ENCODE measurements at places on chromosomes 4 and X. TPM values are rescaled to one million over a fixed set of nuclear protein-coding genes. Genes with fewer than 3 reads are reported as not detected.

DNA sequence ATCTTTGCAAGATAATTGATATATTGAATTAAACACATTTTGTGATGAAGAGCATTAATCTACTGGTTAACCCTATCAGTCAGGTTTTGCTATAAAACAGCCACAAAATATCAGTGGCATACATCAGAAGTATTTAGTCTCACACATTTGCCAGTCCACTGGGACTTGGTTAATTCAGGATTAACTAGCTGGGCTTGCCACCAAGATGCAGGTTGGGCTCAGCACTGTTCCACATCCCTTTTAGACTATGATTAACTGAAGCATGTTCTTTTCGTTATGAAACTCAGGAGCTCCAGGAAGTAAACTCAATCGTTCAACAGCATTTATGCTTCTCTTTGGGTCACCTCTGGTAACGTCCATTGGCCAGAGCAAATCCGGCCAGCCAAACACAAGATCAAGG lies 538.1 kb upstream of the HS3ST1 start:
- no peaks in the 10 kb centered on the region for H3K36me3 ChIP-seq
- H3K4me3 ChIP-seq = no peak overlapping the region
- no peak overlapping the region for H3K27ac ChIP-seq
- no peaks in the 10 kb centered on the region for H3K4me1 ChIP-seq
- no peaks in the 10 kb centered on the region for H3K27me3 ChIP-seq
- DNase-seq = no peak

GRCh38 chrX:63918611-63919010 lies 133.6 kb upstream of the ARHGEF9 start:
- no peaks in the 10 kb centered on the region for H3K4me1 ChIP-seq
- no peak overlapping the region for H3K27ac ChIP-seq
- no peak overlapping the region for H3K4me3 ChIP-seq
- no peak for DNase-seq

GRCh38 chr4:107987916-107988762 lies 1.6 kb upstream of the HADH start:
- no peaks in the 10 kb centered on the region for H3K27me3 ChIP-seq
- peak overlapping the region; percentile 84 for H3K27ac ChIP-seq
- peak overlapping the region; percentile 89 for H3K4me3 ChIP-seq
- peaks cover 38% of the 10 kb centered on the region for H3K4me1 ChIP-seq

- H3K36me3 ChIP-seq = no peaks in the 10 kb centered on the region
- peaks cover 28% of the 10 kb centered on the region for H3K4me1 ChIP-seq
- H3K4me3 ChIP-seq = no peak overlapping the region
Measured at GRCh38 chr4:145694929-145695328, 15.0 kb downstream of the C4orf51 start.

DNA sequence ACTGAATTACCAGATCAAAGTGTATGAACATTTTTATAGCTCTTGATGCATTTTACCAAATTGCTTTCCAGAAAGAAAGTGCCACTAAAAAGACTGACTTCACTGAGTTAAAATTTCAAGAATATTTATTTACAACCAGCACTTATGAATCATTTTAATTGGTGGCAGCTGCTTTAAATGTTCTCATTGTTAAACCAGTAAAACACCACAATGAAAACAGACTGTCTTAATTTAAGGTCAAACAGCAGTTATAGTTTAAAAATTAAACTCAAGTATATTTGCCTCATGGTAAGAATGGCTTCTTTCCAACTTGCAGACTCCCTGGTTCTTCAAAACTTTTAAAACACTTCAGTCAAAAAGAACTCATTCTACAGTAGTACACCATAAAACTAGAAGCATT lies 36.9 kb downstream of the AMMECR1 start:
- H3K4me3 ChIP-seq = no peak overlapping the region
- no peak for DNase-seq
- no peak overlapping the region for H3K27ac ChIP-seq
- no peaks in the 10 kb centered on the region for H3K4me1 ChIP-seq

DNA sequence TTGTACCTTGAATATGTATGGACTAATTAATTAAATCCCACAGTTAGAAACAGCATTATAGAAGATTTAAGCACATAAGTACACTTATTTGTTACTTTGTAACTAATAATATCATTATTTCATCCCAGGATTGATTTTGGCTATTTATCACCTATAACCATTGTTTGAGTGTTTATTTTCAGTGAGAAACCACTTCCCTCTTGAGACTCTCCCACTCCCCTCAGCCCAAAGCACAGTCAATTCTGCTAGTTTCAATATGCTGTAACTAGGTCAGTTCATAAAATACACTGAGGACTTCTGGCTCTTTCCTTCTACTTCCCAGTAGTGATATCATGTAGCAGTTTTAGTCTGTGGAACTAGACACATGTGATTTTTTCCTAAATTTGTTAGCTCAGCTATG lies 16.3 kb downstream of the OFD1 start:
- DNase-seq = no peak
- no peaks in the 10 kb centered on the region for H3K27me3 ChIP-seq
- no peaks in the 10 kb centered on the region for H3K4me1 ChIP-seq
- 0 out of 2 replicates have a peak, but pooled peaks cover 2% of the 10 kb centered on the region for H3K36me3 ChIP-seq

DNA sequence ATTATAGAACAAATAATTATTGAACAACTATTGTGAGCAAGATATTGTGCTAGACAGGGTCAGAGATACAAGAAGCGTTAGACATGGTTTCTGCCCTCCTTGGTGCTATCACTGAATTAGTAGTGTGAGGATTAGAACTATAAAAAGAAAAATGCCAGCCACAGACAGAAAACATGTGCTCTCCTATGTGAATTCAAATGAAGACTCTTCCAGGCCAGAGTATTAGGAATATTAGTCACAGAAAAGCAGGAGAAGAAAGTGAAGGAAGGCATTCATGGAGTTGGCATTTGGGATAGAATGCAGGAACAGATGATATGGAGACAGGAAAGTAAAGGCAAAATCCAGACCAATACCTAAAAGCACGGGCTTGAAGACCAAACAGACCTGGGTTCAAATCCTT lies 179.6 kb upstream of the TENM3 start:
- no peaks in the 10 kb centered on the region for H3K4me1 ChIP-seq
- H3K4me3 ChIP-seq = no peak overlapping the region
- no peak for DNase-seq
- H3K27me3 ChIP-seq = no peaks in the 10 kb centered on the region

- H3K4me3 ChIP-seq = no peak overlapping the region
- no peaks in the 10 kb centered on the region for H3K36me3 ChIP-seq
- H3K27me3 ChIP-seq = peaks cover 12% of the 10 kb centered on the region
- no peak overlapping the region for H3K27ac ChIP-seq
Measured at GRCh38 chr4:153468587-153468986, 2.4 kb downstream of the TMEM131L start.

DNA sequence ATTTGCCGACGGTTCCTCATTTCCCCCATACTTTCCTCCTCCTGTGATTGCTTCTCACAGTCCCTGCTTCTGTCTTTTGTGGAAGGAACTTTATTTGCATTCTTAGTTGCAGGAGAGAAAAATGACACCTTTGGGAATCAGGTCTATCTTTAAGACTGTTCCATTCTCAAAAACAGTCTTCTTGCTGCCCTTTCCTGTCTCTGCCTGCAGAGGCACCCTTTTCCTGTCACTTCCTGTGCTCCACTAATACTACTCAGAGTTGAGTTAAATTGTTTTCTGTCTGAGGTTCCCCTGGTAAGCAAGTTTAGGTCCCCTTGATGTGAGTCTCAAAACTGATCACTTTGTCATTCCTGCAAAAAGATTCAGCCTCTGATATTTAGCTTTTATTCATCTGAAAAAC lies 208.8 kb upstream of the CLNK start:
- H3K27ac ChIP-seq = no peak overlapping the region
- no peak overlapping the region for H3K4me3 ChIP-seq
- DNase-seq = no peak
- no peaks in the 10 kb centered on the region for H3K27me3 ChIP-seq

DNA sequence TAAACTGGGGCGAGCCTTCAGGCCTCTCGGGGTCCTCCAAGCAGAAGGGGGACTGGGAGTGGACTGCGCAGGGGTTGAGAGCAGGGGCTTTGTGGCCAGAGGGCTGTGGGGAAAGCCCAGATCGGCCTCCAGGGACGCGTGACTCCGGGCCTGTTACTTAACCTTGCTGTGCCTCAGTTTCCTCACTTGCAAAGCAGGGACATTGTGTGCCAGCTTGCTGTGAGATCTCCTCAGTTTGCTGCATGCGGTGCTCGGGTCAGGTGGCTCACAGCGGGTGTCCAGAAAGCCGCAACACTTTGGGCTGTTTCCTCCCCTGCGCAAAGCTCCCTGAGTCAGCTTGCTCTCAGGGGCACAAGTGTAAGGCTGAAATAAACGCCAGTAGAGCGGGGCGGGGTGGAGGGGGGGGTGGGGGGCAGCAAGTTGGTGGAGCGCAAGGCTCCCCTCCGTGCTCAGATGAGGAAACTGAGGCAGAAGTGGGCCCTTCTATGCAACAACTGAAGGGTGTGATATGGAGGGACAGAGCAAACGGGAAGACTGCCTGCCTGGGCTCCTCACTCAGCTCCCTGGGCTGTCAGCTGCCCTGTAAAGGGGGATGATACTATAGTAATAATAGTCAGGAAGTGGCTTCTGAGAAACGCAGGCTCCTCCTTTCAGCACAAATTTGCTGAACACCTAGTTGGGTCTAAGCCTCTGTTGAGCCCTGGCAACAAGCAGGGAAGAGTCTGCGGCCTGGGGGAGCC lies 101.0 kb downstream of the HMX1 start:
- H3K27me3 ChIP-seq = peaks cover 2% of the 10 kb centered on the region
- H3K36me3 ChIP-seq = no peaks in the 10 kb centered on the region
- no peak overlapping the region for H3K27ac ChIP-seq
- H3K4me1 ChIP-seq = no peaks in the 10 kb centered on the region
- no peak overlapping the region for H3K4me3 ChIP-seq
- DNase-seq = no peak

DNA sequence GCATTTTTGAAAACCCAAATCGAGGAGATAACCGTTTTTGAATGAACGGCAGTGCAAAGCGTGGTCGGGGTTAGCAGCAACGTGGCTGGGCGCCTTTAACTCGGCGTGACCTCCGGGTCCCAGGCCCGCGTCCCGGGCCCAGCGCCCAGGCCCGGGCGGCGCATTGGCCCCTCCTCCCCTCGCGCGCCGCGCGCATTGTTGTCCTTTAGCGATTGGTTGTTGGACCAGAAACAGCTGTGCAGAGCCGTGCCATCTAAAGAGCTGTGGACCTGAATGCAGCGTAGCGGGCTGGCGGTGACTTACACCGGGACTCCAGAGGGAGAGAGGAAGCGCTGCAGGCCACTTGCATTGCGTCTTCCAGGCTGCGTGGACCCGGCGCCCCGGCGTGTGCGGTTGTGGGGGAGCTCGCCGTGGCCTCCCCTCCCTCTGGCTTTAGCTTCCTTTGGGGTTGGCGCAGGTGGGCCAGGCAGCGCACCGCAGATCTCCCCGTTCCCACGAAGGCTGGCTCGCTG lies at the start of gene STOX2:
TSS of gene STOX2 (plus strand) at position 227 of the 512 bp plus-strand sequence. CDS start 1,484 bp downstream, outside the sequence.
- H3K27ac ChIP-seq = no peak within 1 kb of the TSS
- H3K4me1 ChIP-seq = peaks cover 10% of the 10 kb centered on the region
- peaks cover 53% of the 10 kb centered on the region for H3K27me3 ChIP-seq
- peak; percentile 26 for DNase-seq
- H3K4me3 ChIP-seq = peak within 1 kb of the TSS; percentile 55

- DNase-seq = no peak
- no peak overlapping the region for H3K27ac ChIP-seq
- H3K4me1 ChIP-seq = no peaks in the 10 kb centered on the region
- no peaks in the 10 kb centered on the region for H3K27me3 ChIP-seq
- H3K4me3 ChIP-seq = no peak overlapping the region
- no peaks in the 10 kb centered on the region for H3K36me3 ChIP-seq
Measured at GRCh38 chrX:114365065-114365834, 218.6 kb upstream of the HTR2C start.

DNA sequence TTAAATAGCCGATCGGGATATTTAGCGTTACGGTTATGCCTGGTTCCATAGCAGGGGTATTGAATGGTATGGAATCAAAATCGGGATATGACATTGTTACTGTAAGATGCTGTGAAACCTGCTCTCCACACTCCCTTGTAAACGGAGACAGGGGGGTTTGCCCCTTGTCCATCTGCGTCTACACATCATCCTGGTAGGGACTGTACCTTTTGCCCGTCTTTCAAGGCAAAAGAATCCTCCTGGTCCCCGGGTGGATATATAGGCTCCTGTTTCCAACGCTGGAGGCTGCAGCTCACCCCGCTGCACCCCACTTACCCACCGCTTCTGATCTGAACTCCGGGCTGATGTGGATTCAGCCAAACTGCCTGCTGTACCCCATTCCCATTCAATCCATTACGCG lies 189.1 kb downstream of the SHOX start:
- H3K27ac ChIP-seq = no peak overlapping the region
- no peak for DNase-seq
- H3K4me3 ChIP-seq = no peak overlapping the region

DNA sequence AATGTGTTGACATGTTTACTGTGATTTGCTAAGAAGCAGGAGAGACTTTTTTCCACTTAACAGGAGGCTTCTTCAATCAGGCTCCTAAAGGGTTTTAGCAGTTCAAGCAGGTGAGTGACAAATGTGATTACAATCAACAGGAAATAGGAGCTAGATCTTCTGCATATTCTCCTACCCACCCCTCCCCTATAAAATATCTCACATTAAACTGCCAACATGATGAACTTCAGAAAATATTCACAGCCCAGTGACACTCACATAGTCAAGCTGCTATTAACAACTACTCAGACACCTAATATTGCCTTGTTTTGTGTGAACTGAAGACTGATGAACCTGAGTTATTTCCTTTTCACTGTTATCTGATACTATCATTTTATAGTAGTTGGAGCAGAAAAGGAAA lies 55.9 kb upstream of the ANTXR2 start:
- H3K27me3 ChIP-seq = no peaks in the 10 kb centered on the region
- H3K27ac ChIP-seq = no peak overlapping the region
- no peak overlapping the region for H3K4me3 ChIP-seq
- no peaks in the 10 kb centered on the region for H3K4me1 ChIP-seq
- no peak for DNase-seq

DNA sequence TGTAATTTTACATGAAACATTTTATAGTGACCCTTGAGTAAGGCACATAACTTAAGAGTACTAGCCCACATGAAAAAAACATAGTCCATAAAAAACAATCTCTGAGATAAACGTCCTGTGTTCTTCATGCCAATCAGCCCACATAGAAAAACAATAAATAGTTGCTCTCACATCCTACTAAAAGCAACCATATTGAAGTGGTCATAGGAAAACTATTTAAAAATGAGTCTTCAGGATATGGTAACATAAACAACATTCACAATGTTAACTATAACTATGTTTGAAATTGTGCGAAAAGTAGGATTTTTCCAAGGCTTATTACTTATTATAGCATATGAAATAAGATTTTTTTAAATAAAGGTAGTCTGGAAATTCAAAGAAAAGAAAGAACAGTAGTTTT lies 77.1 kb upstream of the EPHA5 start:
- no peak overlapping the region for H3K4me3 ChIP-seq
- no peaks in the 10 kb centered on the region for H3K4me1 ChIP-seq
- no peak overlapping the region for H3K27ac ChIP-seq

TCEAL9 gene
- 65.4 TPM for total RNA-seq

FGF5 gene
- not detected for total RNA-seq

MAGEA8 gene
- total RNA-seq = not detected

PNMA3 gene
- total RNA-seq = not detected

GAGE1 gene
- total RNA-seq = not detected

ZNF674 gene
- 3.5 TPM for total RNA-seq

PNMA6E gene
- total RNA-seq = not detected

MAGED2 gene
- 153 TPM for total RNA-seq

RASSF6 gene
- total RNA-seq = 0.11 TPM

SPOCK3 gene
- total RNA-seq = not detected

SLC39A8 gene
- total RNA-seq = 0.41 TPM

IL13RA1 gene
- 56.6 TPM for total RNA-seq

PPP1R3F gene
- total RNA-seq = 0.84 TPM

MAGEA2B gene
- not detected for total RNA-seq

SYN1 gene
- total RNA-seq = not detected

CDKL5 gene
- total RNA-seq = 9.2 TPM

CLGN gene
- total RNA-seq = 17.0 TPM

Measured in HepG2 (cell line).